ENCODE measurements at places on chromosomes 7 and 10. TPM values are rescaled to one million over a fixed set of nuclear protein-coding genes. Genes with fewer than 3 reads are reported as not detected.

Gene AKR1E2
- 7.8 TPM for polyA plus RNA-seq

Gene PAPSS2
- polyA plus RNA-seq = 8.8 TPM

Gene GDF2
- polyA plus RNA-seq = not detected

Gene PNLIPRP1
- polyA plus RNA-seq = not detected

Gene CRYGN
- 3.0 TPM for polyA plus RNA-seq

Gene CYP26C1
- not detected for polyA plus RNA-seq

Gene GPR22
- polyA plus RNA-seq = 11.8 TPM

Gene GJD4
- polyA plus RNA-seq = 0.19 TPM

Gene SRGN
- 27.5 TPM for polyA plus RNA-seq

Gene PARP12
- 10.5 TPM for polyA plus RNA-seq

Gene MKX
- polyA plus RNA-seq = 3.1 TPM

Gene SEMA3E
- polyA plus RNA-seq = 5.8 TPM

Gene GPR141
- polyA plus RNA-seq = not detected

Gene SUN3
- not detected for polyA plus RNA-seq

Gene NSUN5
- polyA plus RNA-seq = 33.6 TPM

Gene PRRT4
- 35.1 TPM for polyA plus RNA-seq

Gene SMKR1
- polyA plus RNA-seq = 19.0 TPM

Gene CCDC126
- 10.7 TPM for polyA plus RNA-seq

Gene POLR2J2
- 2.2 TPM for polyA plus RNA-seq

Gene BMPR1A
- polyA plus RNA-seq = 38.1 TPM

Gene GIMAP5
- 1.5 TPM for polyA plus RNA-seq

Gene APBB1IP
- polyA plus RNA-seq = 20.4 TPM

Gene CYP2E1
- 18.1 TPM for polyA plus RNA-seq

Gene BTBD16
- polyA plus RNA-seq = 2.5 TPM

Gene NRCAM
- 148 TPM for polyA plus RNA-seq
